Pons (tissue), 1 donor: ENCODE measurements at places on chromosomes 13 and 19.

GRCh38 chr19:55528030-55528803 is 8.7 kb downstream of the SBK2 start:
- no peak for DNase-seq

- DNase-seq, result no peak
Observed at GRCh38 chr19:13840305-13841085, 36.4 kb upstream of the NANOS3 start.

DNA sequence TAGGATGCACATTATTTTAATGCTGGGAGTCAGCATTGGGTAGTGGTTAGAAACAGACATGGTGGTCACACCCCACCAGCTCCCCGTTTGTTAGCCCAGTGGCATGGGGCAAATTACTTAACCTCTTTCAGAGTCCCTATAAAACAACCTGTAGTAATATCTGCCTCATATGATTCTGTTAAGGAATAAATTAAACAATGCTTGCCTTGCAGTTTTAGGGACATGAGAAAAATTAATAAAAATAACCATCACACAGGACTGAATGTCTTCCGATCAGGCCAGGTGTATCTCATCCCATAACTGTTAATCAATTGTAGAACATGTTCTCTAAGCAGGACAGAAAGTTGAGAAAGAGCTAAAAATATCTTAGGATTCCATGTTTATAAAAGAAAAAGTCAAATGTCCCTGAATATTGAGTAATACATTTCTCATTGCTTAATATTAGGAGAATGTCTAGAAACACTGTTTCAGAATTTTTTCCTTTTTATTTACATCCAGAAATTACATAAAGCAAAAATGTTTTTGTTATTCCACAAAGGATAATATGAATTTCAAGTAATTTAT is 196.5 kb downstream of the GPC6 start:
- DNase-seq, result no peak

- DNase-seq, result no peak
Observed at GRCh38 chr19:6234527-6234926, 45.2 kb downstream of the MLLT1 start.

GRCh38 chr19:50486823-50487515 is 10.3 kb upstream of the GARIN5A start:
- no peak for DNase-seq

DNA sequence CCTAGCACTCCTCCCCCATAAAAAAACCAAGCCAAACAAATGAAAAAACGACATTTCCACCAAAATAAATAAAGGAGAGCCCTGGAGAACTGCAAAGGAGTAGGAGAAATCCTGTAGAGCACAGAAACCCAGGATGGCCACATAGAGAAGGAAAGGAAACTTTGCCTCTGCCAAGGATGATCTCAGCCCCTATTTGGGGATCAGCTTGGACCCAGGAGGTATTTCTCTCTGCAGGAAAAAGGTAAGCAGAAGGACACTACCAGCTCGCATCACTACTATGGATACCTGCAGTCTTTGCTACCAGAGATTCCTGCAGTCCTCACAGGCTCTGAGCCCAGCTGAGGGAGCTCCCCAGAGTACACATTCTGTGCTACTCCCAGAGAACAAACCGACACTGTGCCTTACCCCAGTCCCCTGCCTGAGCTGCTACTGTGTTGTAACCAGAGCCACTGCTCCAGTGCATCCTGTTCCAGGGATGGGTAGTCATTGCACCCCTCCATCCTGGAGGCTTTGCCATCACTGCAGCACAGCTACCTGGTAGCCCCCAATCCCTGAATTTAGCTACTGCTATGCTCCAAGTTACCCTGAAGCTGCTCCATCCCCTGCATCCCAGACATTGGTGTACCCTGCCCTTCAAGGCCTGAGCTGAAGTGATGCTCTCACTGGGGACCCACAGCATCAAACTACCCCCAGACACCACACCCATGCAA is 41.7 kb downstream of the VWA8 start:
- DNase-seq, result no peak

- no peak for DNase-seq
Observed at GRCh38 chr19:16121967-16122366, 10.3 kb downstream of the RAB8A start.

GRCh38 chr13:30792285-30793000 is 57.1 kb downstream of the ALOX5AP start:
- DNase-seq, result peak; percentile 78

DNA sequence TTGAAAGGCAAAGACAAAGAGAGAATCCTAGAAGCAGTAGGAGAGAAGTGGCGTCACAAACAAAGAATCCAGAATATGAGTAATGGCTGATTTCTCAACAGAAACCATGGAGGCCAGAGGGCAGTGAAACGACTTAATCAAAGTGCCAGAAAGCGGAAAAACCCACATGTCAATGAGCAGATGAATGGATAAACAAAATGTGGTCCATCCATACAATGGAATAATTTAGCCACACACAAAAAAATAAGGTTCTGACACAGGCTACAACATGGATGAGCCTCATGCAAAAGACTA is 52.2 kb upstream of the RANBP3 start:
- DNase-seq, result no peak

DNA sequence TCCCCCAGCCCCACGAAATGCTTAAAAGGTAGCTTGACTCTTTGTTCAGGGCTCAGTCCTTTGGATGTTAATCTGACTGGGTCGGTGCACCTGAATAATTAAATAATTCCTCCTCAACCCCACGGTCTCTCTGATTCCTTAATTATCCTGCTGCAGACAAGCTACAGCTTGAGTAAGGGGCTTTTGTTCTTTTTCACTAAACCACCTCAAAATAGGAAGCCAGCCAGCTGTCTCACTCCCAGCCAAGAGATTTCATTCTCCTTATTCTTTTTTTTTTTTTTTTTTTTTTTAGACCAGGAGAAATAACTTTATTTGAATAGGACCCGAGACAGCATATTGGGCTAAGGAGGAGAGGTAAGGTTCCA is 7.9 kb upstream of the FCGBP start:
- DNase-seq, result no peak
